Activated CD4-positive, alpha-beta T cell treated with anti-CD3 and anti-CD28 coated beads, Interleukin-2, amount 50 U/mL, for 24 hours (primary cell): ENCODE measurements at places on chromosomes 7 and 10.

GRCh38 chr7:35465791-35466336 lies 212.0 kb upstream of the TBX20 start:
- DNase-seq: no peak

GRCh38 chr7:101628522-101628921 lies 574 bp downstream of the MYL10 start:
- DNase-seq: no peak

DNA sequence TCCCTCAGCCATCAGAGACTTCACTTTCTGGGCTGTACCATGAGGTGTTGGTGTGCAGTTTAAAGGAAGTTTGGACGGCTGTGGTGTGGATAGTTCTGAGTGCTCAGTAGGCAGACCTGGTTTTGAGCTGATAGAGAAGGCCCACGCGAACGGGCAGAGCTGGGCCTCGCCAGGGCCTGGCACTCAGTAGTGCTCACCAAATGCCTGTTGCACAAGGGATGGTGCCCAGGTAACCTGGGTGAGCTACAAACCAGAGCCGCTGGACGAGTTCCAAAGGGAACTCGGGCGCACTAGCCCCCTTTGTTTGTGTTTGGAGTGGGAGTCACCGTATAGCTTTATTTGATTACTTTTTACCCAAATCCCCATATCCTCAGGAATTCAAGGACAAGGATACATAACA lies 95.5 kb downstream of the LHPP start:
- DNase-seq: no peak

DNA sequence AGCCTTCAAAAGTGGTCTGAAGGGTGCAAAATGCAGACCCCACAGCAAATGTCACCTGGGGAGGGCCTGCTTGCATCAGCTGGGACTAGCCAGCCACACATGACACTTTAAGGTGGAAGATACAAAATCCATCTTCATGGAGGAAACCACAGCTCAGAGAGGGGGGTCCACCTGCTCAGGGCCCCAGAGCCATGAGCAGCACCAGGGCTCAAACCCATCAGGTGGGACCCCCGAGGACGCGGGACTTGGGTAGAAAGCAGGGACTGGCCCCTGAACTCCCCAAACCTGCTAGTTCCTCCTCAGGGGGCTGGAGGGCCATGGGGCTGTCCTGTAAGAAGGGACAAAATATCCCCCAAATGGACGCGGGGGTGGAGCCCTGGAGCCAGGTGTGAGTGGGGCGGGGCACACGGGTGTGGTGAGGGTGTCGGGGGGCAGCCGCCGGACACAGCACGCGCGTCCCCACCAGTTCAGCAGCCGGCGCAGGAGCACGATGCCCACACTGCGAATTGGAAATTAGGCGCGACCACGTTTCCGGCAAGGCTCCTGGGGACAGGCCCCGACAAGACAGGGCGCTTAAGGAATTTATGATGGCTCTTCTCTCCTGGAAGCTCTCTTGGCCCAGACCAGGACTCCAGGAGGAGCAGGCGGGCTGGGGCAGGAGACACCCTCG lies 8.0 kb downstream of the PDGFA start:
- no peak for DNase-seq

DNA sequence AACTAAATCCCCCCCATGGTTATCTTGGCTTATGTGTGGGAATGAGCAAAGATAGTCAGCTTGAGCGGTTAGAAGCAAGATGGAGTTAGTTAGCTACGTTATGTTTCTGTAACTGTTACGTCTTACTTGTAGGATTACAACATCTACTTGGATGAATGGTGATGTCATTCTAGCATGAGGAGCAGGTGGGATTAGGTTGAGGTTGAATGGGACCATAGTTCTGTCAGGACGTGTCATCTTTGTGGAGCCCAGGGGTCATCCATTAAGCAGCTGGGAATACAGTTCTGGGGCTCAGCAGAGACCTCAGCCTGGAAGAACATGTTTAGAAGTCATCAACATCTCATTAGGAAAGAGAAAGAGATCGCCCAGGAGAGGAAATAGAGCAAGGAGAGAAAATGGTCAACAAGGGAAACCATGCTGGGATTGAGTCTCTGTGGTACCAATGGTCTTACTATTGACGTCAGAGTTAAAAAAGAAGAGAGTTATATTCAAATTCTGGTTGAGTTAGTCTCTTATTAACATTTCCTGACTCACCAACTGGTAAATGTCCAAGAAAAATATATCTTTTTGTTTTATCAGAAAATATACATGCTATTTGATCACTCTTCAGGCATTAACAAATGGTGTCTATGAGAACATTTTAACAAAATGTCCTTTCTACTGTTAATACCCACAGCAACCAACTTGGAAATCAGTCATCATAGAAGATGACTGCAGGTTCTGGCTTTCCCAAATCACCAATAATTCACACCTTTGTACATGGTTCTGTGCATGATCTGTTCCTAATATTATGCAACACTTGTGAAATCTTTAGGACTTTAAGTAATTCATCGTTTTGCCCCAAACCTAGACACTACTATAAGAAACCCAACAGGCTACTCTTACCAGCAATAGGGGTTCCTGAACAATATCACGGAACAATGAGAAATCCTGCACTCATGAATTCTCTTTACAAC lies 96.9 kb downstream of the KIAA1217 start:
- DNase-seq: no peak

GRCh38 chr7:3003936-3004335 lies 39.7 kb downstream of the CARD11 start:
- DNase-seq: no peak

DNA sequence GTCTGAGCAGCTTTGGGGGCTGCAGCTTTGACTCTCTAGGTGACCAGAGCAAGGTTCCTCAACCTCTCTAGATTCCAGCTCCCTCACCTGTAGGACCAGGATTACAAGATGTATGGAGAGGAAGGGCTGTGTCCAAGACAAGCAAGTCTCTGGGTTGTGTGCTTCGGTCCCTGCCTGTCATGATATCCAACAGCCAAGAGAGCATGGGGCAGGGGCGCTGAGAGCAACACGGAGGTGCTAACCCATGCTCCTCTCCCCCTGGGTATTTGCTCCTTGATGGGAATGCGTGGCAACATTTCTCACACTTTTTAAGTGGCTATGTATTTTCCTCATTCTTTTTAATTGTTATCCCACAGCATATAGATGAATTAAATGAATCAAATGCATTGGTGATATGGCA lies 10.3 kb downstream of the CDHR1 start:
- DNase-seq: no peak

DNA sequence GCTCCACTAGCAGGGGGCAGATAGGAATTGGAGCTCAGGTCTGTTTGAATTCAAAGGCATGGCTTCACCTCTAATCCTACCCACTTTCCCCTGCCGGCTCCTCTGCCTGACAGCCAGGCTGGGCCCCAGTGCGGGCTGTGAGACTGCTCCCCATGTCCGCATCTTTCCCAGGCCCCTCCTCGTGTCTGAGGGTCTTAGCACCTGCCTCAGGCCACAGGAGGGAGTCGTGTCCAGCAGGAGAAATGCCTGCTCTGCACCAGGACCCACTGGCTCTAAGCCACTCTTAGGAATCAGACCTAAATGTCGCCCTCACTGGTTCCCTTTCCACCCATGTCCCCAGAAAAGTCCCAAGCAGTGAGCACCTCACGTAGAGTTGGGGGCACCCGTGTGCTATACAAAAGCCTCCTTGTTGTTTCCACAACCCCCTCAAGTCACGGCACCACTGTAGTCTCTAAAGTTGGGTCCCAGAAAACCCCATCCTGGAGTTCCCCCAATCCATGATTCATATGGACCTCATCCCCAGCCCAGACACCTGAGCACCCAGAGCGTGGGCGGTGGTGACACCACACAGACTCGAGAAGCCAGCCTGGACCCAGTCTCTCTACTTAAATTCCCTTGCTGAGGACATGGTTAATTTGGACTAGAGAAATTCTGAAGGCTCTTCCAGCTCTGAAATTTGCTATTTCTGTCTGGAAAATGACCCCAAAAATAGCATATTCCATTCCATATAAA lies 466.4 kb upstream of the ZMIZ1 start:
- DNase-seq: no peak

DNA sequence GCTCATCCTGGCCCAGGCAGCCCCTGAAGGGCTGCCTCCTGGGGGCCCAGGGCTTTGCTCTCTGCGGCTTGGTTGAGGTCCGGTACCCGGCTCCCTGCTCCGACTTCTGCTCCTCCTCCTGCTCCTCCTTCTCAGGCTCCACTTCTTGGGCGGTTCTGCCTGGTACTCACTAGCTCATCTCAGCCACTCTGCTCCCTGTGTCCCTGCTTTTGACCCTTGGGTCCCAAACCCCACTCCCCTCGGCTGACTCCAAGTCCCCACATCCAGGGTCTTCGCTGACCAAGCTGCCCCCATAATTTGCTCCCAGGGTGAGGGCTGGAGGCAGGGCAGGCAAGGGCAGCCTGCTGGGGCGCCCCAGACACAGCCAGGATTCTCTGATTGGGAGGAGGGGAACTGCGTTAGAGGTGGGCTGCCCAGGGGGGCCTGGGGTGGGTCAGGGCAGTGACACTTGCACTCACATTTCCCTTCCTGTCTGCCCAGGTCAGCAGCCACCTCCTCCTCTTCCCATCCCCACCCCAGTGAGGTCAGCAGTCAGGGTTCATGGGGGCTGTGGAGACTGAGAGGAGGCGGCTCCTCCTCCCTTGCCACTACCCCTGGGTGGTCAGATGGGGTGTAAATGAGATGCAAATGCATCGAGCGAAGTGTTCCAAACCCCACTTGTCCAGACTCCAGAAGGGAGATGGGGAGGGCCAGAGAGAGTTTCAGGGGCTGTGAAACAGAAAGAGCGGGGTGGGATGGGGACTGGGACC lies 2.2 kb downstream of the SMARCD3 start:
- DNase-seq: no peak

DNA sequence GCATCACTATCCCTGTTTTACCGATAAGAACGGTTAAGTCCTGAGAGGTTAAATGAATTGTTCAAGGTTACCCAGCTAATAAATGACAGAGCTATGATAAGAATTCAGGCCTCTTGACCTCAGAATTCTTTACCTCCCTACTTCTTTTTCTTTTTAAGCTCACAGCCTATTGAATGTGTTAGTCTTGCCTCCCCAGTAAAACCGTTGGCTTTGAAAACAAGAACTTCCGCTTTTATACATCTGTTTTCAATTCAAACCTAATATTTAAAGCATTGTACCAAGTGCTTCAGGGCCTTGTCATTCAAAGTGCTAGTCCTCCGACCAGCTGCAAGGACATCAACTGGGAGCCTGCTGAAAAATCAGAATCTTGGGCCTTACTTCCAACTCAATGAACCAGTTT lies 15.6 kb downstream of the SEC31B start:
- no peak for DNase-seq

GRCh38 chr7:55086413-55087201 lies 67.8 kb downstream of the EGFR start:
- DNase-seq: no peak

GRCh38 chr10:119754936-119755335 lies 29.1 kb downstream of the INPP5F start:
- no peak for DNase-seq

DNA sequence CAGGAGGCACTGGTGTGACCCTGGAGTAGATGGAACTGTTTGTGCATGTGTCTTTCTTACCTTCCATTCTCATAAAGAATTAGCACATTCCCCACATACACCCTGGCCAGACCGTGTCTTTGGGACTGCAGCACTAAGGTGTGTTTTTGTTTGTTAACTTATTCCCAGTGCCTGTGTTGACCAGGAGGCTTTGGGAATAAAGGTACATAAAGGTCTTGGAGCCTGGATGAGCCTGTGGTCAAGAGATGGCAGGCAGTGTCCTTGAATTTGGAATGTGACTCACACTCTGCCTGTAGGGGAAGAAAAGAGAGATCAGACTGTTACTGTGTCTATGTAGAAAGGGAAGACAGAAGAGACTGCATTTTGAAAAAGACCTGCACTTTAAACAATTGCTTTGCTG lies 137.6 kb downstream of the LYZL1 start:
- DNase-seq: no peak

GRCh38 chr10:93181271-93182048 lies 107.8 kb downstream of the CYP26A1 start:
- DNase-seq: no peak

DNA sequence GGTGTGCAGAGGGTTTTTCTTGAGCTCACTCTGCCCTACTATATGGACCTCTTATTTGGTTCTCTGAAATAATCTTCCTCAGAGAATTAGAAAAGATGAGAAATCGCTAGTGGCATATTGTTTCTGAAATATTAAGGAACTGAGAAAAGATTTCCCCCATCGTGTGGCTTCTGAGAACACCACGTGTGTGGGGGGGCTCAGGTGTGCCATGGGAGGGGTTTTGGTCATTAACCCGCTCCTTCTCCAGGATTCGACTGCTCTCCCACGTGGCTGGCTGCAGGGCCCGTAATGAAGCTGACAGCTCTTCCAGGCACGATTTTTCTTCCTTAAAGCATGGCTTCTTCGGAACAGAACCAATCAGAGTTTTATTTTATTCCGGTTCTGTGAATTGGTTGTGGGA lies 67.7 kb downstream of the XRCC2 start:
- no peak for DNase-seq

DNA sequence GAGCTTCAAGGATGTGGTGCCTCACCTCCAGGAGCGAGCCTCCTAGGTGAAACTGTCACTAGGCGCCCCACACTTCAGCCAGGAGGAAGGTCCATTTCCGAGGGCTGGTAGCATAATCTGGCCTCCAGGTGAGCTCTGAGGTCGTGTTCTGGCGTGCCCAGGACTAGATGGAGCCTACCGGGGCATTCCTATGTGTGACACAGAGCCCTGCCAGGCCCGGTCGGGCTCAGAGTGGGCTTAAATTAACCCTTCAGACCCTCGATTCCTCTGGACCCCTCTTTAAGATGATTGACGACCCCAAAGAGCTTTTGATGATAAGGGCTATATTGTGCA lies 233.1 kb downstream of the EBF3 start:
- DNase-seq: no peak

DNA sequence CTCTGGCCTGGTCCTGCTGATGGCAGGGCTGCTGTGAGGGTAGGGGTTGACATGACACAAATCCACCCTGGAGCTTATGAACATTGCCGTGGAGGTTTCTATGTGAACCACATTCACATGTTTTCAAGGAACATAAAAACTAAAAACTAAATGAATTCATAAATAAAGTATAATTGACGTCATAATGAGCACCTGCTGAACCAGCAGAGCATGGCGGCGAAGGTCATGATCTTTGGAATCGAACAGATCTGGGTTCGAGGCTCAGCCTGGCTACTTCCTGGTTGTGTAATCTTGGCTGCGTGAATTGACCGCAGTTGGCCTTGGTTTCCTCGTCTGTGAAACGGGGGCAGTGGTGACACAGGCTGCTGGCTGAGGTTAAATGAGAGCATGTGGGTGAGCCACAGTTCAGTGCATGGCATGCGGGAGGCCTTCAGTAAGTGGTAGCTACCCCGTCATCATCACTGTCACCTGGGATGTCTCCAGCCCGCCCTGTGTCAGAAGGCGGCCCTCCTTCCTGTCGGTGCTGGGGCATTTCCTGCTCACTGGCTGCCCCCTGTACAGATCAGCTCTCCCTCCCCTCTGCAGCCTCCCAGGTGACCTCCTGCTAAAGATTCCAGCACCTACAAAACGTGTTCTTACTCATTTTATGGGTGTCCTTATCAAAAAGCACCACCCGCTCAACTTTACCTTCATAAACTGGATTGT lies 190.3 kb upstream of the SHH start:
- DNase-seq: no peak
